ENCODE measurements at places on chromosomes 16 and 17. TPM values are rescaled to one million over a fixed set of nuclear protein-coding genes. Genes with fewer than 3 reads are reported as not detected.

DNA sequence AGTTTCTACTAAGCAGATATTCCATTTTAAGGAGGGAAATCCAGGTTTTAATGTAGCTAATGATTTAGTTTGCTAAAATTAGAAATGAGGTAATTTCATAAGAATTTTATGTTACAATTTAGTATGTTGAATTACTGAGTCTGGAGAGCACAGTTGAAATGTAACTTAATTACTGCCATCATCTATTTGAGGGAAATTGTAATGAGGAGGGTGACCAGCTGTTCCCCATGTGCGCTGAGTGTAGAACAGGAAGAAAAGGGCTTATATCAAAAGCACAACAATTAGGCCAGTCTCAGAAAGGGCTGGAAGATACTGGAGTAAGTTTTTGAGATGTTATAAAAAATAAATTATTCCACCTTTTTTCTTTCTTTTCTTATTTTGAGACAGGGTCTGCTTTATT, 735.1 kb upstream of the GOT2 start:
- no peak for DNase-seq

- no peak for DNase-seq
These were observed 40.0 kb downstream of the SOCS1 start for GRCh38 chr16:11215935-11216556.

- DNase-seq: no peak
These were observed 12.8 kb downstream of the MGAT5B start for GRCh38 chr17:76880971-76881370.

- no peak for DNase-seq
These were observed 238.0 kb upstream of the AXIN2 start for GRCh38 chr17:65799454-65799853.

GRCh38 chr16:74029115-74029792, 267.4 kb upstream of the PSMD7 start:
- no peak for DNase-seq

GRCh38 chr17:9273428-9274391, 252.4 kb downstream of the NTN1 start:
- no peak for DNase-seq

DNA sequence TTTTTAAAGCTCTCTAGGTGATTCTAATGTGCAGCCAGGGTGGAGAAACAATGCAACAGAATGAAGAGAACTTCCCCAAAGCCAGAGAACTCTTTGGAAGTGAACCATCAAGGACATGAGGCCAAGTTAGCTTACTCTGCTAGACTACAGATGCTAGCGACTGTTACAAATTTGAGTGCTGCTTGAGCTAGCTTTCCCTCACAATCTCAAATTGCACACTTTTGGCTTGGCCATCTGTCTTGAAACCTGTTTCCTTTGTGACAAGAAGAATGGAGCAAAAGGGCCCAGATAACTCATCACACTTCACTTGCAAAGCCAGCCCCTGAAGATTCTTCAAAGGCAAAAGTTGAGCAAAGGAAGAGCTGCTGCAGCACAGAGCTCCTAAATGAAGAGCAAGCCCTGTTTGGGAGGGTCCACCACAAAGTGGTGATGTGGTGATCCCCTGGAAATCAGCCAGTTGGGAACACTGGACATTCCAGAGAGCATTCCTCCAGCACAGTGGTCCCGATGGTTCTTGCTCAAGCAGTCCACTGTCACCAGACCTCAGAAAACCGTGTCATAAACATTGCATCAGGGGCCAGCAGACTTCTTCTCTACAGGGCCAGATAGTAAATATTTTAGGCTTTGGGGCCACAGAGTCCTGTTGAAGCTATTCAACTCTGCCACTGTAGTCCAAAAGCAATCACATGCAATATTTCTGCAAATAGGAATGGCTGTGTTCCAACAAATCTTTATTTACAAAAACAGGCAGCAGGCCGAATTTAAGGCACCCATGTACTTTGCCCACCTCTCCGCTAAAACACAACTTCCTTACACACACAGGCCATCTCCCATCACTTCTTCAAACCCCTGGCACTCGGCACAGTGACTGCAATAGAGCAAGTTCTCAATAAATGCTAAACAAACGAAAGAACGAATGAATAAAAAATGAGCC, 21.2 kb downstream of the SLC39A11 start:
- DNase-seq: no peak

GRCh38 chr16:23966597-23967394, 131.0 kb downstream of the PRKCB start:
- DNase-seq: no peak

DNA sequence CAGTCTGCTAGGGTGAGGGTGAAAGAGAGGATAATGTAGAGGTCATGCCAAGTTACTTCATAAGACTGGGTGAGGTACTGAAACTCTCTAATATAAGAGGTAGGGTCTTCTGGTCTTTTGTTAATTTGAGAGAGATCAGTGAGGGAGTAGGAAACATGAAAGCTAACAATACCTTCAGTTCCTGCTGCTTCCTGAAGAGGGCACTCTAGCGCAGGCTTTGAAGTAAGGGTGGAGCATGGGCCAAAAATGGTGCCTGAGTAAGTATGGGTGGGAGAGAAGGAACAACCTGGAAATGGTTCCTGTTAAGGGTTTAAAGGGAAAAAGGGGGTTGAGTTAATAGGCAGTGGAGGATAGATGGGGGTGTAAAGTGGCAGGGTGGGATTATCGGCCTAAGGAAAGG, 2449.5 kb downstream of the TP53TG3F start:
- no peak for DNase-seq

GRCh38 chr17:44044071-44044470, 22.4 kb downstream of the LSM12 start:
- no peak for DNase-seq

DNA sequence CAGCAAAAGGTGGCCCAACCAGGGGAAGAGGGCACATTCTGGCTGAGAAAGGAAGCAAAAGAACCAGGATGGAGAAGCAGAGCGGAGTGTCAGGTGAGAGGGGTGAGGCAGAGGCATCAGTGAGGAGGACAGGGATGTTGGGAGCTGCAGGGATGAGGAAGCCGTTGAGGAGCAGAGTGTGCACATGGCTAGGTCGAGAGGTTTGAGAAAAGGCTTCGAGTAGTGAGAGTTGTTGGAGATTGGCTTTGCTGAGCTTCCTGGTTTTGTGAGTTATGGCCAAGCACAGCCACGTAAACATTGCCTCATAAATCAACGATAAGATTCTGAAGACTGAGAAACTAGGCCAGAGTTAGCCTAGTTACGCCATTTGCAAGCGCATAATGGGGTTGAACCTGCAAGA, 26.9 kb downstream of the DNAH2 start:
- DNase-seq: no peak

DNA sequence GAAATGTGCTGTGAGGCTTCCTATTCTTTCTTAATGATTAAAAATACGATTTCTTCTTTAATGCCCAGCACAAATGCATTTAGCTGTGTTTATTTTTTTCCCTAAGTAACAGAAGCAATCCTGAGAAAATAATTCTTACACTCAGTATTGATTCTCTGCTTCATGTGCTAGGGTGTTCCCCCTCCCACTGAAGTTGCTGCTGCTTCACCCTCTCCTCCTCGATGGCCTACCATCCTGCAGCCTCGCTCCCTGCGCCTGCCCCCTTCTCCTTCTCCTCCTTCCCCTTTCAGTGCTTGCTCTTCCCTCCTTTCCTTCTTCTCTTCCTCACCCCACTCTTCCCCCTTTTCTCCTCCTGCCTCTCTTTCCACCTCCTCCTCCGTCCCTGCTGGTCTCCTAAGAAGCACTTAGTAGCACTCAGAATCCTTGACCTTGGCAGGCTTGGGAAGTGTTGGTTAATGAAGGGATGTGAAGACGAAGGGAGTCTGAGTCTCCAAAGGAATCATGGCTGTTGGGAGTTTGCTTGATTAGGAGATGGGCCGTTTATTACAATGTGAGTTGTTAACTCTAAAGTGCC, 119.7 kb downstream of the RPTOR start:
- no peak for DNase-seq

DNA sequence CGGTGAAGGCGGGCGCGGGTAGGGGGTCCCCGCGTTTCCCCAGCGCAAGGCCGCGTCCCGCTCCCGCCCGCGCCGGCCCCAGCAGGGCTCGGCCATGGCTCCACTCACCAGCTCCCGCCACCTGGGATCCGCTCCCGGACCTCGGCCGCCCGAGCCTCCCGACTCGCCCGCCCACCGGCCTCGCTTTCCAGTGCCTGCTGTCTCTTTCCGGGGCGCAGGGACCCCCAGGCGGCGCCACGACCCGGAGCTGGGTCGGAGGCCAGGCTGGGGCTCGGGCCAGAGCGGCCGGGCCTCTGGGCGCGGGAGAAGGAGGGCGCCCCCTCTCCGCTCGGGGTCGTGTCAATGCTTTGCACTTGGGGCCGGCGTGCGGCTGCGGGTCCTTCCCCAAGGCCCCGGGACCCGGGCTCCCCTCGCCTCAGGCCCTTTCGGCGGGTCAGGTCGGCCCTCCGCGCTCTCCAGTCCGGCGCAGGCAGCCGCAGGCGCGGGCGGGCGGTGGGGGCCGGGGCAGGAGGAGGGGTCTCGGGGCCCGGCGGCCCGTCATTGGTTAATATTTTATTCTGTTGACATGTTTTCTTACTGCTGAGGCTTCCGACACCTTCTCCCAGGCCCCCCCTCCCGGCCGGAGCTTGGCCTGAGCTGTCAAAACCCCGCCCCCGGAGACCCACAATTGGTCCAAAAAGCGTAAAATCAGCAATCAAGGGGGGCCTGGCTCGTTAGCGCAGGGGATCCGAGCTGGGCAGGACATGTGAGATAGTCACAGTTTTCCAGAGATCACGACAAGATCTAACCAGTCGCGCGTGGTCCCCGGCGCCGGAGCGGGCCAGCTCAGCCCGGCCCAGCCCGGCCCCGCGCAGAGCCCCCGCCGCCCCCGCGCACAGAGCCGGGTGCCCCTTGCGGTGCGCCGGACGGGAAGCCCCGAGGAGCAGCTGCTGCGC, at the start of gene TBX2:
TSS of gene TBX2 (plus strand) at position 713 of the 935 bp plus-strand sequence. CDS start 334 bp downstream, outside the sequence.
- no peak for DNase-seq

Gene KRT28
- total RNA-seq: not detected

Gene CA5A
- total RNA-seq: not detected

Gene HOXB9
- total RNA-seq: 0.09 TPM

Gene SLFN12L
- 0.09 TPM for total RNA-seq

All from cerebellum (tissue), 4 donors.